ENCODE measurements at places on chromosomes 13 and 19. TPM values are rescaled to one million over a fixed set of nuclear protein-coding genes. Genes with fewer than 3 reads are reported as not detected.

DNA sequence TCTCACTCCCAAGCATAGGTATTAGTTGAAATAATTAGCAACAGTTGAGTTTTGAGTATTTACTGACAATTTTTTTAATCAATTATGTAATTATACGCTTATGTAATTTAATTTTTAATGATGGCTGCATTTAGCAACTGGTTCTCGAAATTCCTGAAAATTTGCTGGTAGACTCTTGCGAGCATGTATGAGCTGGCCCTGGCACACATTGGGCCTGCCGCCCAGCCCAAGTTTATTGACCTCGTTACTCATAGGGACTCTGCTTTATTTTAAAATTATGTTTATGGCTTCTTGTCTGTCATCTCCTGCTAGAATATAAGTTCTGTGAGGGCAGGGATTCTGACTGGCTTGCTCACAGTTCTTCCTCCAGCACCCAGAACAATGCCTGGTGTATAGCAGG is 6.7 kb downstream of the KLK14 start:
- H3K4me1 ChIP-seq = no peaks in the 10 kb centered on the region
- no peak overlapping the region for H3K27ac ChIP-seq
- H3K4me3 ChIP-seq = no peak overlapping the region
- H3K36me3 ChIP-seq = no peaks in the 10 kb centered on the region
- no peaks in the 10 kb centered on the region for H3K27me3 ChIP-seq
- no peak for DNase-seq

DNA sequence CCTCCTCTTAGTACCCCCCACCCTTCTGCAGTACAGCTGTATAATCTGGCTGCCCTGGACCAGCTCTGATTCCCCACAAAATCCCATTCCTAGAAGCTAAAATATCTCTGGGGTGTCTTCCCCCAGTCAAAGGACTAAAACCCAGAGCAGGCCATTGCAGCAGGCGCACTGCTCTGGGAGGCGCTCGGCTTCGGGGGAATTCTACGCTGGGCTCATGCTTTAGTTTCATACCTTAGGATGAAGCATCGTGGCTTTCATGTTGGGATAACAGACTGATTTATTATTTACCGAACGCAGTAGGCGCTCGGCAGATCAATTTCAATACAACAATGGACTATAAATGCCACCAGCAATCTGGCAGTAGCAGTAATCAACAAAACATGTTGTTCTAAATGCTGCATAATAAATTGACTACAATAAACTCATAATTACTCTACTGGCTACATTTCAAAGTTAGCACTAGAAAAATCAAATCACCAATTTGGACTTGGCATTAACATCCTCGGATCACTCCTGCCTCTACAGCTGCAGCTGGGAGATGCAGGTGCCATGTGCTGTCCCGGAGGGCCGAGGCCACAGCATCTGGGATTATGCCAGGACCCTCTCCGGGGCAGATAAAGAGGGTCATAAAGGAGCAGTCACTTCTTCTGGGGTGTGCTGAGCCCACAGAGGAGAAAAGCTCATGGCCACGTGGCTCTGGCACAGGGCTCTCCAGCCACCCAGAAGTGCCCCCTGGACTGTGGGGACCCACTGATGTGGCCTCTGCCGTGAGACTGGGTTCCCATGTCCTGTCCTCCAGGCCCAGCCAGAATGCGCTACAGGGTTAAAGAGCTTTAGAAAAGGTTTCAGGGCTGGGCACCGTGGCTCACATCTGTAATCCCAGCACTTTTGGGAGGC is 35.3 kb downstream of the CEBPG start:
- no peak overlapping the region for H3K27ac ChIP-seq
- H3K4me3 ChIP-seq = no peak overlapping the region
- DNase-seq = no peak

- no peaks in the 10 kb centered on the region for H3K4me1 ChIP-seq
- H3K27ac ChIP-seq = no peak overlapping the region
- H3K27me3 ChIP-seq = no peaks in the 10 kb centered on the region
- no peak for DNase-seq
- no peaks in the 10 kb centered on the region for H3K36me3 ChIP-seq
These were observed 36.4 kb downstream of the FBN3 start for GRCh38 chr19:8113017-8113416.

DNA sequence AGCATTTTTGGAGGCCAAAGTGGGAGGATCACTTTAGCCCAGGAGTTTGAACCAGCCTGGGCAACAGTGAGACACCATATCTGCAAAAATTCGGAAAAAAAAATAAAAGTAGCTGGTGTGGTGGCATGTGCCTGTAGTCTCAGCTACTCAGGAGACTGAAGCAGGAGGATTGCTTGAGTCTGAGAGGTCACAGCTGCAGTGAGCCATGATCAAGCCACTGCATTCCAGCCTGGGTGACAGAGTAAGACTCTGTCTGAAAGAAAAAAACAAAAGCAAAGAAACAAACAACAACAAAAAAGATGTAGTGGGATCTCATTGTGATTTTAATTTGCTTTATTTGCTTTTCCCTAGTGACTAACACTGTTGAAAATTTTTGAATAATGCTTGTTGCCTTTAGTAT is 394.7 kb upstream of the KLHL1 start:
- H3K4me3 ChIP-seq = no peak overlapping the region
- DNase-seq = no peak
- H3K27me3 ChIP-seq = no peaks in the 10 kb centered on the region

- H3K4me3 ChIP-seq = no peak overlapping the region
- no peak overlapping the region for H3K27ac ChIP-seq
- no peaks in the 10 kb centered on the region for H3K4me1 ChIP-seq
These were observed 891.7 kb upstream of the SLC10A2 start for GRCh38 chr13:103957939-103958338.

The PRTN3 gene
- not detected for total RNA-seq

The EML2 gene
- 16.8 TPM for total RNA-seq

GRCh38 chr13:95898256-95898655 is 154.9 kb downstream of the UGGT2 start:
- no peaks in the 10 kb centered on the region for H3K27me3 ChIP-seq
- no peak overlapping the region for H3K27ac ChIP-seq
- no peaks in the 10 kb centered on the region for H3K36me3 ChIP-seq
- no peaks in the 10 kb centered on the region for H3K4me1 ChIP-seq

DNA sequence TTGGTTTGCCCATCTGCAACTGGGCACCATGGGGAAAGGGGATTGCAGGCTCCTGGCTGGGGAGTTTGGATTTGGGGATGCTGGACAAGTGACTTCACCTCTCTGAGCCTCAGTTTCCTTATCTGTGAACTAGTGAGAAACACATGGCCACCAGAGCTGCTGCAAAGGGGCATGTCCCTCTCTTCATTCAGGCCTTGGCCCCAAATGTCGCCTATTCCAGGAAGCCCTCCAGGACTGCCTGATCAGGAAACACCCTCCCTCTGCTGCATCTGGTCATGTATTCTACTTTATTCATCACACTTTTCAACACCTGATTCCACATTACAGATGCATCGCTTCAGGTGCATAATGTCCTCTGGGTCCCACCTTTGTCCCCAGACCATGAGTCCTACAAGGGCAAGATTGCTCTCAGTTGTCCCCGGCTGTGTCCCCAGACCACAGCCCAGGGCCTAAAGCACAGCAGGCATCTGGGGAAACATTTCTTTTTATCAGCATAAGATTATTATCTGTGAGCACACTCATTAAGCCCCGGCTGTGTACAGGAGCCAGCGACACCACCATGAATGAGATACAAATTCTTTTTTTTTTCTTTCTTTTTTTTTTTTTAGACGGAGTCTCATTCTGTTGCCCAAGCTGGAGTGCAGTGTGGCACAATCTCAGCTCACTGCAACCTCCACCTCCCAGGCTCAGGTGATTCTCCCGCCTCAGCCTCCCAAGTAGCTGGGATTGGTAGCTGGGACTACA is 37.5 kb downstream of the ARRDC2 start:
- no peaks in the 10 kb centered on the region for H3K36me3 ChIP-seq
- DNase-seq = no peak

The MAB21L1 gene
- 1.1 TPM for total RNA-seq

- no peak for DNase-seq
- no peak overlapping the region for H3K4me3 ChIP-seq
- H3K36me3 ChIP-seq = no peaks in the 10 kb centered on the region
- H3K4me1 ChIP-seq = no peaks in the 10 kb centered on the region
- no peaks in the 10 kb centered on the region for H3K27me3 ChIP-seq
These were observed 75.3 kb upstream of the RXFP2 start for GRCh38 chr13:31663880-31664585.

The CCDC169 gene
- 0.49 TPM for total RNA-seq

DNA sequence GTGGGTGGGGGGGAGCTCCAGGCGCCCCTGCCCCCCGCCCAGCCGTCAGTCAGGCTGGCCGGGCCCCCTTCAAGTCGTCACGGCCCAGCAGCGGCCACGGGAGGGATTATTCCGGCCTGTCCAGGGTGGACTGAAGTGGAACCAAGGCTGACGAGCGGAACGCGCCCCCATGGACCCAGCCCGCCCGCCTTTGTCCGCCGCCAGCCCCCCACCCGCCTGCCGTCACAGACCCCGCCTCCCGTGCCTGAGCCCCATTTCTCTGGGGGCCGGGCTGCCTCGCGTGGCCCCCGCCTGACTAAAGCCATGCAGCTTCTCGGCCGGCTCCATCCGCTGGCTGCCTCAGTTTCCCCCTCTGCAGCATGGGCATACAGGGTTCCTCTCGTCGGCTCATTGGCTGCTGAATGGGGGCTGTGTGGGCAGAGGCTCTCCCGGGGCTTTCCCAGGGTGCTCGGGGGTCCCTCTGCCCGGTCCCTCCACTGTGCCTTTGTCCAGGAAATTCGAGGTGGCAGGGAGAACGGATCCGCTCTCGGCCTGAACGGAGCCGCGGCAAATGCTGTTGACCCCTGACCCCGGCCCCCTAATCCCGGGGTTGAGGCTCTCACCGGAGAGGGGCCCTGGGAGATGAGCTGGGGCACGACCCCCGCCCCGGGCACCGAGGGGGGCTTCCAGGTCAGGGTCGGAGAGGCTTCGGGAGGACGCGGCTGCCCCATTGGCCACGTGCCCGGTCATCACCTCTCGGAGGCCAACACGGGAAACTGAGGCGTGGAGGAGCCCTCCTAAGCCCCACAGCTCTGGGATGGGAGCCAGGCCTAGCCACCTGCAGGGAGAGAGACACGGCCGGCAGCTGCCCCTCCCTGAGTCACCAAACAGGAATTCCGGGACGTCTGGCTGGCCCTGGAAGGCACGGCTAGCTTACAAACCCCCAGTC is 27.4 kb downstream of the EFNA2 start:
- H3K27me3 ChIP-seq = peaks cover 9% of the 10 kb centered on the region
- DNase-seq = no peak
- H3K36me3 ChIP-seq = no peaks in the 10 kb centered on the region
- no peaks in the 10 kb centered on the region for H3K4me1 ChIP-seq

All from uterus (tissue), 4 donors.